ENCODE measurements at places on chromosomes 5 and 9. TPM values are rescaled to one million over a fixed set of nuclear protein-coding genes. Genes with fewer than 3 reads are reported as not detected.

DNA sequence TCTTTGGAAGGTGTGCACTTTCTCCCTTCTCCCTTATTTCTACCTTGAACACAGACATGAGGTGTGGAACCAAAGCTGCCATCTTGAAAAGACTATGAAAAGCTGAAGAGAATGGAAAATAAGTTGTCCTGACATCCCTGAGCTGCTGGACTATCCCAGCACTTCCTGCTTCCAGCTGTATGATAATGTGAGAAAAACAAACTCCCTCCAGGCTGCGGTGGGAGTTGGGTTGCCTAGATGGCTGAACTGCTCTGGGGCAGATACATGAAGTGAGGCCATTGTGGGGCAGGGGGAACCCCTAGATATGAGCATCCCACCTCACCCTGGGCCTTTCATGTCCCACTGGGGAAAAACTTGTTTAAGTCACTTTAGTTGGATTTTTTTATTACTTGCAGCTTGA is 82.4 kb downstream of the BOD1 start:
- no peaks in the 10 kb centered on the region for H3K36me3 ChIP-seq
- H3K4me3 ChIP-seq, result no peak overlapping the region
- no peaks in the 10 kb centered on the region for H3K27me3 ChIP-seq
- H3K4me1 ChIP-seq, result no peaks in the 10 kb centered on the region

GRCh38 chr9:78267889-78268288 is 29.0 kb upstream of the PSAT1 start:
- H3K4me1 ChIP-seq, result no peaks in the 10 kb centered on the region
- H3K36me3 ChIP-seq, result peaks cover 35% of the 10 kb centered on the region
- H3K27ac ChIP-seq, result no peak overlapping the region
- no peaks in the 10 kb centered on the region for H3K27me3 ChIP-seq
- no peak overlapping the region for H3K4me3 ChIP-seq

GRCh38 chr9:101235105-101235866 is 149.5 kb downstream of the BAAT start:
- H3K27ac ChIP-seq, result no peak overlapping the region
- H3K27me3 ChIP-seq, result no peaks in the 10 kb centered on the region
- no peaks in the 10 kb centered on the region for H3K4me1 ChIP-seq
- H3K36me3 ChIP-seq, result no peaks in the 10 kb centered on the region

ACOT12 gene
- not detected for total RNA-seq

PCA3 gene
- total RNA-seq, result not detected

MCC gene
- total RNA-seq, result 18.6 TPM

OBP2B gene
- total RNA-seq, result not detected
